Left colon (tissue), 2 donors: ENCODE measurements at places on chromosomes 5 and 9.
A peak's percentile ranks its signal among the peaks of the same experiment; 100 is the strongest.

DNA sequence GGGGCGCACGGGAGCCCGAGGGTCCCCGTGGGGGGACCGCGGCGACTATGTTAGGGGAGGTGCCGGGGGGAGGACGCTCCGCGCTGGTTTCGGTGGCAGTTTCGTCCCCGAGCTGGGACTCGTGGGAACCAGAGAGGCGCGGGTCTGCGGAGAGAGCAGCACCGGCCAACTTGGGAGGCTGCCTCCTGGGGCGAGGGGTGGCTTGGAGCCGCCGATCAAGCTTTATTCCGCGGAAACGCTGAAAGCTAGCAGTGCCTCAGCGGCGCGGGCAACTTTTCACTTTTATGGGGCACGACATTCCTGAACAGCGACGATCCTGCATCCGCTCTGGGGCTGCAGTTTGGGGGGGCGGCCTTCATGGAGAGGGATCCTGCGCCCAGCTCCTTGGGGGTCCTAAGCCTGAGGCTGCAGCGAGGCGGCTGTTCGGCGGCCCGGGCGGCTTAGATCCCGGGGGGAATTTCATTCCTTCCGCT lies 369 bp downstream of the OCLN start:
- DNase-seq: peak; percentile 34

DNA sequence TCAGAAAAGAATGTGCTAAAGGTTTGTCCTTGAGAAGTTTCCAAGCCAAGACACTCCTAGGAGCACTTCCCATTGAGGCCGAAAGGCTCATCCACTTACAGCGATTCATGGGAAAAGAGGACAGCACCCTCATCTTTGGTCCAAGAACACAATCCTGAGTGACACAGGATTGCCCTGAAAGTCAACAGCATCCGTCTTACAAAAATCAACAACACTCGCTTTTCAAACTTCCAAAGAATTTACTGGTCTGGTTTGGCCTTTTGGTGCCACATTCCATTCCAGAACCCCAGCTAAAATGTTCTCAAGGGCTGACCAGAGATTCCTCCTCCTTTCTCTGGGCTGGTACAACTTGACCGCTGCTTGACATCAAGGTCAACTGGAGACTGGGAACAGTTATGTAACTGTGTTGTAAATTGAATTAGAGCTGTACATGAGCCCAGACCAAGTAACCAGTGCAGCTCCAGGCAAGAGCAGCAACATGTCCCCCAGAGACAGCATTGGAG lies 415.8 kb upstream of the PIK3R1 start:
- DNase-seq: peak; percentile 32

DNA sequence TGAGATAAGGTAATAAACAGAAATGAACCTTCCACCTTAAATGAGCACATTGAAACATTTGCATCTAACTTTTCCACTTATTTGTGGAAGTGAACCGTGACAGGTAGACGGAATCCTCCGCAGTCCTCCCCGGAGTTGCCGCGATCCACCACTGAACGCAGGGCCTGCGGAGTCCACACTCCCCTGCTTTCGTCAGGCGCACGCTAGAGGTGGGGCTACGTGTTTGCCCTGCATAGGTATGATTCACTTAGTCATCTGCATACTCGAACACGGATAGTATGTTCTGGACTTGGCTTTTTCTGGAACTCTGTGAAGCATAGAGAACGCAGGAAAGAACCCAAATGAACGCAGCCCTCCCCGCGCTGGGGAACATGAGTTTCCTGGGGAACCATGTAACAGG lies 272.8 kb upstream of the IRX4 start:
- DNase-seq: no peak

GRCh38 chr5:5629607-5629978 lies 207.1 kb downstream of the ICE1 start:
- DNase-seq: no peak

DNA sequence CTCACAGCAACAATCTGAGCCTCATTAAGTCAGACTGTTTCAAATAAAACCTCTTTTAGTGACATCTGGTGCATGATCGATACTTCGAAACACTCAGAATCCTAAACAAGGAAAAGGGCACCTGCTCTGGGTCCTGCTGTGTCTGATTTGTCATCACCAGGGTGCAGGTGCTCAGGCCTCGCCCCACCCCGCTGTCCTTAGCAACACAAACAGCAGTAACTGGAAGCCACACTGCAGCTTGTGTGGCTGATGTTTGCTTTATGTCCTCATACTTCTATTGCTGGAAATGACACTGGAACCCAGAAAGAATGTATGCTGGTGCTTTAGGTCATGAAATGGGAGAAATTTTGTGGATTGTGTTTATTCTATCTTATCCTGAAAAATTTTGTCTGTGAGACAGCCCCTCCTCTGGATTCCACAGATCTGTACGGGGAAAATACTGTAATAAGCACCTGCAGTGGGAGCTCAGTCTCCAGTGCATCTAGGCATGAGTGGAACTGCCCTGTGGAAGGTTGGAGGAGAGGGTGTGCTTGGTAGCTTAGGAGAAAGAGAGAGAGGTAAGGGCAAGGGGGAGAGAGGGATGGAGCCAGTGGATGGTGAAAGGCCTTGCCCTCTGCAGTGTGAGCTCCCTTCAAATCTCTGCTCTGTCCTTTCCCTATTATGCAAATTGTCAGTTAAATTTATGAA lies 284.2 kb downstream of the SMARCA2 start:
- DNase-seq: peak; percentile 66

- no peak for DNase-seq
Measured at GRCh38 chr9:95678759-95679158, 162.0 kb upstream of the PTCH1 start.

GRCh38 chr5:40734986-40735385 lies 20.8 kb downstream of the TTC33 start:
- DNase-seq: no peak

DNA sequence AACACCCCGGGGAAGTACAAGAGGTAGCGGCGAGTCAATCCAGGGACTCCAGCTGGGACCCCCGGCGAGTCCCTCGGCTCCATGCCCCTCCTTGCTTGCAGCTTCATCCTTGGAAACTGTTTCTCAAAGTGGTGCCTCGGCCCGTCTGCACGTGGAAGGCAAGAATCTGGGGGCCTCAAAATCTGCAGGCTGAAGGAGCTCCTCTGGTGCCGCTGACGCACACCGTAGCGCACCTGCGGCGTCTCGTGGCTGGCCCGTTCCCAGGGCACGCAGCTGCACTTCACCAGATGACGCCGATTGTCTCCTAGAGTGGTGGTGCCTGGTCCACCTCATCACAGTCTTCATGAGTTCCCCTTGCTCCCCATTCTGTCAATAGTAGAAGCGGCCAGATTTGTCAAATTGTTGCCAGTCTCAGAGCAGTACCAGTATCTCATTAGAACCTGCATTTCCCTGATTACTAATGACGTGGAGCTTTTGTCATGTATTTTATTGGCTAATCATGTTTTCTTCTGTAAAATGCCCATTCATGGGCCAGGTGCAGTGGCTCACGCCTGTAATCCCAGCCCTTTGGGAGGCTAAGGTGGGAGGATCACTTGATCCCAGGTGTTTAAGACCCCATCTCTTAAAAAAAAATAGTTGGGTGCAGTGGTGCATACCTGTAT lies 38.6 kb downstream of the GTF3C4 start:
- no peak for DNase-seq

- peak; percentile 85 for DNase-seq
Measured at GRCh38 chr9:96418920-96419690, 935 bp upstream of the ZNF367 start.

- DNase-seq: no peak
Measured at GRCh38 chr5:140227046-140227445, 52.1 kb downstream of the CYSTM1 start.

DNA sequence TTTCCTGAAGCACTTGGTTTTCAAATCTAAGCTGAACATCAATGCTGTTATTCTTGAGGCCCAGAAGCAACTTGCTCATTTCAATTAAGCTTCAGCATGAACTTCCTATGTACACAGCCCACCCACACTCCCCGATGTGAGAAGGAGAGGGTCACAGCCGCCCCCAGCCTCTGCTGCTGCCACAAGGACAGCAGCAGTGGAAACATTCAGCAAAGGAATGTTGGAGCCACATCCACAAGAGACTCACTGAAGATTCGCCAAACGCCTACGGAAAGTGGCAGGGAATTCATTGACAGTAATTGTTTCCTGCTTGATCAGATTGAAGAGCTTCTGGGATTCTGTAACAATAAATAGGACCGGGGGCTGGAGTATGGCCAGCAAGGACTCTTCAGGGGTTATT lies 2.9 kb downstream of the TGFBI start:
- DNase-seq: no peak

DNA sequence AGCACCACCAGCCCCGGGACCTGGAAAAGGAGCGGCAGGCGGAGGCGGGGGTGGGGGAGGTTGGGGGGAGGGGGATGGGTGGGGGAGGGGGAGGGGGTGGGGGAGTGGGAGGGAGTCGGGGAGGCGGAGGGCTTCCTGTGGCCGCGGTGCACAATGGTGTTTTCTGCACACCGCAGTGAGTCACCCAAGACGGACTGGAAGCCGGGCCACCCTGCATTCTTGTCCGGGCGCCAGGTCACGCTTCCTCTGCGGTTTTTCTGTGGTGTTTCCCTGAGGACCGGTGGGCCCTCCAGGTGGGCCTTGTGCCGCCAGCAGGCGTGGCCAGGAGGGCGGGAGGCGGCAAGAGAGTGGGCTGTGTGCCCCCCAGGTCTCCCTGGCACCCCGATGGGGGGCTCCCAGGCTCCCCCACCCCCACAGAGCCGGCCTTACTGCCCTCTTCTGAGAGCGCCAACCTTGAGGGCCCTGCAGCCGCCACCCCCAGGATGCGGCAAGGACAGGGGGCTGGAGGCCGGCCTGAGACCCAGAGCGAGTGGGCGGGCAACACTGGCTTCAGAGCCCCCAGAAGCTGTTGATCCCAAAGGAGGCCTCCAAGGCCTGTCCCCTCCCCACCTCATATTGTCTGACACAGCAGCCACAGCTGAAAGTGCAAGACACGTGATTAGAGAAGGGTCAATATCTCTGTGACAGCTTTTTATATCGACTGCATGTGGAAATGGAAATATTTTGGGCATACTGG lies 11.1 kb downstream of the EXD3 start:
- DNase-seq: peak; percentile 68

GRCh38 chr9:1599961-1600360 lies 415.2 kb upstream of the SMARCA2 start:
- no peak for DNase-seq

DNA sequence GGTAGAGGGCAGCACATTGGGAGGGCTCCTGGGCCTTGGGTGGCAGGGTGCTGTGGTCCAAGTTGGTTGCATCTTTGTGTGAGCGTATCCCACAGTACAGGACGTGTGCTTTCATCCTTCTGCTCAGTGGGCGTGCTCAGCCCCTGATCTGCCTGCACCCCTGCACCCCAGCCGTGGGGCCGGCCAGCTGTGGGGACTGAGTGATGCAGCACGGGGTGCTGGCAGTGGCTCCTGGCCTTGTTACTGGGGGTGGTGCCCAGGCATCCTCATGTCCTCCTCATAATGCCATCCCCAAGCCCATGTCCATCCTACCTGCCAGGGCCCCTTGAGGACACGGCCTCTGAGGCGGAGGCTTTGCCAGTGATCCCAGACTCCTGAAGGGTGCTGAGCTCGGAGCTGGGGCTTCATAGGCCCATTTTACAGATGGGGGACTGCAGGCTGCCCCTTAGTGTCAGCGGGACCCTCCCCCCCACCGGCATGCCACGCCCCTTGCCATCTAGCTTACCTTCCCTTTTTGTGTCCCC lies 100.7 kb downstream of the PHF2 start:
- DNase-seq: no peak

- no peak for DNase-seq
Measured at GRCh38 chr9:81716409-81716808, 27.1 kb upstream of the TLE1 start.

GRCh38 chr9:133879615-133880014 lies 112.5 kb downstream of the VAV2 start:
- DNase-seq: no peak

- DNase-seq: no peak
Measured at GRCh38 chr5:56460681-56461191, 227.6 kb upstream of the ANKRD55 start.
